NCI-H748 treated with DMSO at 0.1 percent for 48 hours (cell line): ENCODE measurements at places on chromosomes 13 and 19.

DNA sequence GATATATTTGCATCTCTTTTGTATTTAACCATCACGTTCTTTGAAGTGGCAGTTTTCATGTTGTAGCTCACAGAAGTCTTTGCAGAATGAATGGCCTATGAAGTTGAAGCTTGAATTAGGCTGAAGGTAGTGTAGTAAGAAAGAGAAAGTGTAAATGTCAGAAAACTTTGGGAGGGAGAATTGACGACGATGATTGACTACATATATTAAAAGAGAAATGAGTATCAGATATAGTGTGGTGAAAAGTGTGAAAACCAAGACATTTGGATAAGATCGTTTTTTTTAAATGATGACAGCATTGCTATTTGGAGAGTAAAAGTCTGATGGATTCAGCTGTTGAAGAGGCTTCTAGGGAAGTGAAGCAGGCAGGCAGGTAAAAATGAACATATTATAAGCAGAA is 14.6 kb upstream of the GPC5 start:
- no peak for DNase-seq

- no peak for DNase-seq
These were observed 23.9 kb downstream of the B3GLCT start for GRCh38 chr13:31223640-31224039.

- no peak for DNase-seq
These were observed 129.5 kb downstream of the ATP8A2 start for GRCh38 chr13:25501231-25501630.

DNA sequence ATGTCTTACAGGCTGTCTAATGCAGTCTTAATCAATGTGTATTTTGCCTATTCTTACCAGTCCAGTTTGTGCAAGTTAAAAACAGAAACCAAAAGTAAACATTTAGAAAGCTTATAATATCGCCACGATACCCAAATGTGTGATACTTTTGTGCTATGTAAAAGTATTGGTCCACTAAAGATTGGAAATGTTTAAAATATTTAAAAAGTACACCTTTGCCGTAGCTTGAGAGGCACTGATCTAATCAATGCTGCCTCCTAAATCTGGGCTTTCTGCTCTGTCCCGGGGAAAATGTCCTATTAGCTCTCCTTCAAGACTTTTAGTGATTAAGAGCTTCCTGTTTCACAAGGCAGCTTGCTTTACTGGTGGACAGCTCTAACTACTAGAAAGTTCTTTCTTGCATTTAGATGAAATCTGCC is 64.7 kb downstream of the DNAJC15 start:
- no peak for DNase-seq

DNA sequence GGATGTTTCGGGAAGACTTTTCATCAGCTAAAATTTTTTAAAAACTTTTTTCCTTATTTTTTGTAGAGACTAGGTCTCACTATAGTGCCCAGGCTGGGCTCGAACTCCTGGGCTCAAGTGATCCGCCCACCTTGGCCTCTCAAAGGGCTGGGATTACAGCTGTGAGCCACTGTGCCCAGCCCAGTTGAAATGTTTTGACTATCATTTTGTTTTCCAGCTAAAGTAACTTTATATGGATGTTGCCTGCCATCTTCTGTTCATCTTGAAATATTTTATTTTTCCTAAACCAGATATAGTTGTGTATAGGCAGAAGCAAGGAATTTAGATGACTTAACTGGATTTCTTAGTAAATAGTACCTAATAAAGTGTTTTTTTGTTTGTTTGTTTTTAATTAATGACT is 7.0 kb downstream of the CAB39L start:
- no peak for DNase-seq

GRCh38 chr13:71864094-71864985 is 2.7 kb downstream of the DACH1 start:
- peak; percentile 80 for DNase-seq

GRCh38 chr19:35822579-35822978 is 9.9 kb upstream of the PRODH2 start:
- DNase-seq = no peak

DNA sequence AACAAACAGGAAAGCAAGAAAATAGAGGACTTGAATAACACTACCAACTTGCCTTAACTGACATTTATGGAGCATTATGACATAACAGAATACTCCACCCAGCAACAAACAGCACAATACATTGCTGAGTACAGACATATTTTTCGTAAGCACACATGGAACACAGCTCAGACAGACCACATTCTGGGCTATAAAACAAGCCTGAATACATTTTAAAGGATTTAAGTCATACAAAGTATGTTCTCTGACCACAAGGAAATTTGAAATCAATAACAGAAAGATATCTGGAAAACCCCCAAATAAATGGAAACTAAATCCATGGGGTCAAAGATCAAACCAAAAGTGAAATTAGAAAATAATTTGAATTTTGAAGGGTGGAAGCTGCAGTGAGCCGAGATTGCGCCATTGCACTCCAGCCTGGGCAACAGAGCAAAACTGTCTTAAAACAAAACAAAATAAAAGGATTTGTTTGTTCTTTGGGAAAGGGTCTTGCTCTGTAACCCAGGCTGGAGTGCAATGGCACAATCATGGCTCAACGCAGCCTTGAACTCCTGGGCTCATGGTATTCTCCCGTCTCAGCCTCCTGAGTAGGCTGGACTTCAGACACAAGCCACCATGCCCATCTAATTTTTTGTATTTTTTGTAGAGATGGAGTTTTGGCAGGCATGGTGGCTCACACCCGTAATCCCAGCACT is 5.6 kb downstream of the ZDHHC20 start:
- no peak for DNase-seq

DNA sequence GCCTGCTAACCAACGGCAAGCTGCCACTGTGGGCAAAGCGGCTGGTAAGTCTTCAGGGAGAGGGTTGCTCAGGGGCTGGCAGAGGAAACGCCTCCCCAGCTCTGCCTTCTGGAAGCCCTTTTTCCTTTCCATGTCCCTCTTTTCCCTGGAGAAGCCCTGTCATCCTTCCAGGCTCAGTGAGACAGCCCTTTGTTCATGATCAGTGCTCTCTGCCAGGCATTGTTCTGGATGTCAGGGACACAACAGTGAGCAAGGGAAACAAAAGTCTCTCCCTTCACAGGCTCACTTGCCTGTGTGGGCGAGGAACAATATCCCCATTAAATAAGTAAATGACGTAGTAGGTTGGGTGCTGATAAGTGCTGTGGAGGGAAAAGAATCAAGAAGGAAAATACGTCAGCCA is 13.9 kb upstream of the OVOL3 start:
- DNase-seq = no peak

GRCh38 chr13:38849315-38849714 is 141.3 kb downstream of the STOML3 start:
- DNase-seq = no peak

DNA sequence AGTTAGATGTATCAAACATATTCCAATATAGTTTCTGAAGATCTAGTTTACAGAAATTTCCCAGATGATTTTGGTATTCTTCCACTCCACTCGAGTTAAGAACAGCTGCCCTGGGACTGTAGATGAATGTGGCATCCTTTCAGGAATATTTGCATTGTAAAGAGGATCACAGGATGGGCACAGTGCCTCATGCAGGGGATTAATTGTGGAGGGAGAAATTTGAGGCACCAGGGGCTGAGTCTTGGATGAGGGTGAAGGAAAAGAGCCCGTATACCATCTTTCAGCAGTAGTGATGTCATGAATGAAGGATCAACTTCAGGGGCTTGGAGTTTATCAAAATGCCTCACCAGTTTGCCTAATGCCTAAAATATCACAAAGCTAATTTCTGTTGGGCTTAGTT is 4.0 kb upstream of the PDS5B start:
- DNase-seq = no peak

DNA sequence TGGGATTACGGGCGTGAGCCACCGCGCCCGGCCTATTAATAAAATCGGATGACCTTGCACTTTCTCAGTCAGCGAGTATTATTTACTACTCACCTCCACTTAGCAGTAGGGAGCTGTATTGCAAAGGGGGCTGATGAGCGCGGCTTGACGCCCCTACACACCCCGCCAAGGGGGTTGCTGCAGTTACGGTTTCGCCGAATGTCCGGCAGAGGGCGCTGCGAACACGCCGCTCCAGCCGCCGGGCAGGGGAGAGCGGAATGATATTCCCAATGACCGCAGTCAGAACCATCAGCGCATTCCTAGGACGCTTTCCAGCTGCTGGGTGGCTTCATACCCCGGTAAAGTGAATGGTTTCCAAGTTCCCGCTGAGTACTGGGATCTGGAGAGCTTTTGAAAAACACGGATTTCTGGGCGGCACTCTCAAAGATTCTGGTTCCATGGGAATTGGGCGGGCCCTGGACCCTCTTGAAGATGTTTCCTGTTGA is 30.0 kb upstream of the TPT1 start:
- DNase-seq = peak; percentile 35

GRCh38 chr19:1254081-1254527 is 5.7 kb downstream of the MIDN start:
- no peak for DNase-seq

GRCh38 chr13:92769046-92769445 is 457.6 kb upstream of the GPC6 start:
- DNase-seq = no peak

DNA sequence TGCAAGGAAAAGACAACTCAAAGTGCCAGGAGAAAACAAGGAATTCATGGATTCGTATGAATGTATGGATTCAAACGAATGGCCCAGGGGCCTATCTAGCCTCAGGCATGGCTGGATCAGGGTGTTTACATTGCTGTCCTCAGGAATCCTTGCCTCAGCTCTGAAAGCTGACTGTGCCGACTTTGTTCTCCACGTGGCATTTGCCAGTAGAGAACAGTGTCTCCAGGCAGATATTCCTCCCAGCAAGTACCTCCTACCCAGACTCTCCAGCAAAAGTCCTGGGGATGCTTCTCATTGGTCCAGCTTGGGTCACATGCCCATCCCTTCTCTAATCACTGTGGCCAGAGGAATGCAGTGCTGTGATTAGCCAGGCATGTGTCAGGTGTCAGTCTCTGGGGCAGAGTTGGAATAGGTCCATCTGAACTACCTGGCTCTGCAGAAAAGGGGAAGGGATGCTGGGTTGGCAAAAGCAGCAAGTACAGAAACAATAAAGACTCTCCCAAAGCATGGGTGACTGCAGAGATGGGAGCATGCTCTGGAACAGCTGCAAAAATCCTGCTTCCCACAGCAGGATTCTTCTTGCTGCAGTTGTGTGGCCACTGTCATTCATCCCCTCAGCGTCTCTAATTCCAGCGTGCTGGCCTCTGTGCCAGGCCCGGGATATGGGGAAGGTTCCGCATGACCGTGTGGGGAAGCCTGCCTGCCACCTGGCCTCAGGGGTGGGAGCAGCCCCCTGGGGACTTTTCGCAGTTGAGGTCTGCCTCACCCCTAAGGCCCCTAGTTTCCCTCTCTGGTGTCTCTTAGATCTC is 30.0 kb downstream of the CCNE1 start:
- DNase-seq = no peak

GRCh38 chr13:95292622-95293021 is 8.6 kb downstream of the ABCC4 start:
- DNase-seq = no peak
